ENCODE measurements at places on chromosomes 4 and X.
A peak's percentile ranks its signal among the peaks of the same experiment; 100 is the strongest.

GRCh38 chr4:160880180-160880579 lies 1283.6 kb downstream of the FSTL5 start:
- DNase-seq: no peak

GRCh38 chr4:183790661-183791060 lies 114.4 kb upstream of the STOX2 start:
- no peak for DNase-seq

- no peak for DNase-seq
Observed at GRCh38 chr4:145351922-145352321, 129.7 kb upstream of the SMAD1 start.

DNA sequence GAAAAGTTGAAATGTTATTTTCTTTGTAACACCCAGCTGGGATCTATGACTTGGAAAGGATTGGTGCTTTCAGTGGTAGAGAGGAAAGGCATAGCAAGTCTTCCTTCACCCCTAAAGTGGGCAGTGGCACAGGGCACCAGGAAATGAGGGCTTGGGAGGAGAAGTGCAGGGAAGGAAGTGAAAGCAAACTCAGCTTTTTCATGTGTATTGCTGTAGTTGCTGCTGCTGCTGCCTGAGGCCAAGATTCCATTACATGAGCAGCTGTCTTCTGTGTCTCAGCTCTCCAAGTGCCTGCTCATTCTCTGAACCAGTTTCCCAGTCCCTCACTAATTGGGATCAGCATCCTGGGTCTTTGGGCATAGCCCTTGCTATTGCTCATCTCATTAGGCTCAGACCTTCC lies 2.6 kb downstream of the HCCS start:
- DNase-seq: no peak

GRCh38 chr4:165662341-165662740 lies 210.7 kb upstream of the TLL1 start:
- no peak for DNase-seq

DNA sequence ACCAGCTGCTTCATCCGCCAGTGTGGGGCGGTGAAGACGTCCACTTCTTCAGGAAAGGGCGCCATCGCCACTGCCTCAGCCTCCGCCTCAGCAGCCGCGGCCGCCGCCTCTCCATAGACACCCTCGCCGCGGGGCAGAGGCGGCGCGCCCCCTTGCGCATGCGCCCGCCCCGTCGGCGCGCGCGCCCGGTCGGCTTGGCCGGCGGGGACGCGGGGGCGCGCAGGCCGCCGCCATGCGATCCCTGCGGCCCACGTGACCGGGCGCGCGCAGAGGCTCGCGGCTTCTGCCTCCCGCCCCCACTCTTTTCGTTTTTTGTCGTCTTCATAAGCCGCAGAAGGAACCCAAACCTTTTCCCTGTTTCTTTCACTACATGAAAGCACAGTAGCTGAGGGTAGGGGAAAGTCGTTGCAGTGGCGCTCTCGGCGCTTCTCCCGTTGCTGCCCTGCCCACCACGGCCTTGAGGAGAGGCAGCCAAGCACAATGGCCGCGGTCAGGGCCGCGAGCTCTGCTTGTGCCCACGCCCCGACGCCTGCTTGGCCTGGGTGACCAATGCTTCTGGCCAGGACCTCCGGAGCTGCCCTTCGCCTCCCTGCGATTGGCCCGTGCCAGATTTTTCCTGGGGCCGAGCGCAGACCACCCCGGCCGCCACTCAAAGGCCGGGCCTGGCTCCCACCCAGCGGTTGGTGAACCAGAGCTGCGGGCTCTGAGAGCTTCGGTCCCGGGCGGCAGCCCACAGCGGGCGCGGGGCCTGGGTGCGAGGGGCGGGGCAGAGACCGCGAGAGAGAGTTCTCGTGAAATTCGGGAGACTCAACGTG lies at the start of gene FBXL5:
FBXL5 (minus strand) TSS at position 135 of the 815 bp plus-strand sequence; CDS start at position 65, 70 bp downstream.
- peak; percentile 67 for DNase-seq

DNA sequence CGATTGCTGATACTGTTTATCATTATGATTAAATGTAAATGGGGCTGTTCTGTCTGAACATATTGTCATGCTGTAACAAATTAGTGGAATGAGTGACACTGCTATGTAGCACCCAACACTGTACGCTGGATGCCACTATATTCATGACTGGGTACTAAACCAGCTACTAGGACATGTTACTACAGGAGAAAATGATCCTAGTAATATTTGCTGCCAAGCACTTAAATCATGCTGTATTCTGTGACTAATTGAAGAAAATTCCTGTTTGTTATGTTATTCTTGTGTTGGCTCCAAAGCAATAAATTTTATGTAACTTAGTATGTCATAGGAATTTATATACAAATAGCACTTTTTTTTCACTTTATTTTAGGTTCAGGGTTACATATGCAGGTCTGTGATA lies 804.2 kb downstream of the CENPC start:
- DNase-seq: no peak

DNA sequence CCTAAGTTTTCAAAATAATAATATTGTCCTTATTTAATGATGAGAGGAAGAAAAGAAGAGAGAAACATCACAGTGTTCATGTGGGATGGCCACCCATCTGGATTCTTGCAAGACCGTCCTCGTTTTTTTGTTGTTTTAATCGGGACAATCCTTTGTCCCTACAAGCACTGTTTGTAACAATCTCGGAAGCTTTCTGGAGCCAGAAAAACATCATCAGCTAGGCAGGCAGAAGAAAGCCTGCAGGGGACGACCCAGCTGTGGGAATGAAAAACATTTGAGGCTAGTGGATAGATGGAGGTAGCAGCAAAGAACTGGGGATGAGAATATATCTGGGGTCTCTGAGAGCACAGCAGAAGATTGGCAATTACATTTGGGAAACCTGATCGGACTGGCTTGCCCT lies 105.6 kb downstream of the DKK2 start:
- DNase-seq: no peak

GRCh38 chr4:152000518-152000917 lies 239.7 kb upstream of the GATB start:
- no peak for DNase-seq

- DNase-seq: no peak
Observed at GRCh38 chrX:117641913-117642656, 474.5 kb downstream of the KLHL13 start.

GRCh38 chr4:7371210-7371941 lies 63.4 kb downstream of the PSAPL1 start:
- DNase-seq: no peak

DNA sequence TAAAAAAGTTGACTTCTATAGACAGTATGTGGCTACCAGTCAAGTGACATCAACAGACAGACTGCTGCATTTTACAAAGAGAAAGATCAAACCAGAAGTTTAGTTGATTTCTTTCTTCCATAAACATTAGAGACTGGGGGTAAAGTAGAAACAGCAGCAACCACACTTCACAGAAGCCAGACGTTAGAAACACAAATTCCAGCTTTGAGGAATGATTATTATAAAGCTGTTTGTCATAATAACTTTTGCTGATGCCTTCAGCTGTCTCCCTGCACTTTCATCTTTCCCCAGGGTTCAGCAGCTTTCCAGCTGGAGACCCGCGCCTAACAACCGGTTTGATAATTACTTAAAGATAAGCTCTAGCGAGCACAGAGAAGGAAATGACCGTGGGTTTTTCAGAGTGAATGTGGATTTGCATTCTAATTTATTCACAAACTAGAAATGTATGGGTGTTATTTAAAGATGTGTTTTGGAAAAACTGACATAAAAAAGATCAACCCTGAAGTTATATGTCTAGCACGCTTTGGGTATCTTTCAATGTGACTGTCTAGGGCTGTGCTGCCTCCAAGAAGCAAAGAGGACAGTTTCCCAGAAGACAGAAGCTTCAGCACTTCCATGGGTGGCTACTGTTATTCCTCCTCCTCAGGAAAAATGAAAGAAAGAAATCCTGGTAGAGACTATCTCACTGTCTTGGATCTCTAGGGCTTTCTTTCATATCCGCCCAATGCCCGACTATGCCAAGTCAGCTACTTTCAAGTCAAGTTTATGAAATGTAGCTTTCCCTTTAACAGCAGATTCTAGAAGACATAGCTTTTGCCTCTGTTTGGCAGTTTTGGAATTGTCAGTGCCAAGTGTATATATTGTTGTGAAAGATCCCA lies 15.0 kb upstream of the ENAM start:
- DNase-seq: no peak

DNA sequence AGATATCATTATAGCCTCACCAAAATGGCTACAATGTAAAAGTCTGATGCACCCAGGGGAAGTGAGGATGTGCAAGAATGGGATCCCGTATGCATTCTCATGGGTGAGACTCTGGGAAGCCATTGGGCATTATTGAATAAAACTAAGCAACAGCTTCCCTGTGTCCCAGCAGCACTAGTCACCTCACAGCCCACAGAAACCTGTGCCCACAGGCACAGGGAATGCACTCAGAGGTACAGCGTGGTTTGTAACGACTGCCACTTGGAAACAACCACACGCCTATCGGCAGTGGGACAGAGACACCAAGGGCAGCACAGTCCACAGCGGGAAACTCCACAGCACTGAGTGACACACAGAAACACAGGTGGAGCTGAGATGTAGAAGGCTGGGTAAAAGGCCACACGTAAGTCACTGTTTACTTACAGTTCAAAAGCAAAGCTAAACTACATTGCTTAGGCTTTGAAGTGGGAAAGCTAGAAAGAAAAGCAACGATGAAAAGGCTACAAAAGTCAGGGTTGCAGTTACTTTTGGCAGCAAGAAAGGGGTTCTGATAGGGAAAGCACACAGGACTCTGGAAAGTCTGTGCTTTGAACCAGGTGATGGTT lies 69.2 kb downstream of the HAUS3 start:
- DNase-seq: no peak

DNA sequence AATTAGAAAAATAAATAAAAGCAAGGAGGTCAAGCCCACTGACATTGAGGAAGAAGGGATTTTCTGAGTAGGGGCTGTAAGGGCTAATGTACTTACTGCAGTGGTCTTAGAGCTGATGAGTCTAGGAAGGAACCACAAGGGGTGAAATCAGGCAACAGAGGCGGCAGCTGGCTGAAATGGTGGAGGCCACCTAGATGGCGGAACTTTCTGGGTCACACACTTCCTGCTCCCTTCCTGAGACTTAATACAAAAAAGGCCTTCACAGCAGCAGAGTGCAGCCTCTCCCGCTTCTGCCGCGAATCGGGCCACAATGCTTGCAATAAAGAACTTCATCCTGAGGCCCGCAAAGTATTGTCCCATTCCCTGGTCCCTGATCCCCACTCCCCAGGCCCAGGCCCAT lies 15.4 kb downstream of the SNX12 start:
- no peak for DNase-seq

- DNase-seq: no peak
Observed at GRCh38 chr4:67520141-67520540, 25.2 kb downstream of the CENPC start.

- no peak for DNase-seq
Observed at GRCh38 chrX:136214551-136214950, 36.6 kb downstream of the MAP7D3 start.

GRCh38 chr4:98314791-98315565 lies 53.8 kb downstream of the RAP1GDS1 start:
- DNase-seq: no peak

DNA sequence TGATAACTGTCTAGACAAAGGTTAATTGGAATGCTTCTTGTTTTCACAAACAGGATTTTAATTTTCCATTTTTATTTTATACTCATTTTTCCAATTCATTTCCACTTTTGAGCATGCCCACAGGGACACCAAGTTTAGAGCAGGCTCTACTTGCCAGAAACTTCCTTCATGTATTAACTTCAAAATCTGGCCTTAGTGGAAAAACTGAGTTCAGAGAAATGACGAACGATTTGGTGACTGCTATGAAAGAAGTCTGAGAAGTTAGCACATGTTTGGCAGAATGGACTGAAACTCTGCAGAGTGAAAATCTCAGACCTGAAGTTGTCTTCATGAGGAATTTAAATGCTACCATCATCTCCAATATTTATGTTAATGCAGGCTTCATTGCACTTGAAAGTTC lies 214.1 kb downstream of the THOC2 start:
- DNase-seq: no peak

DNA sequence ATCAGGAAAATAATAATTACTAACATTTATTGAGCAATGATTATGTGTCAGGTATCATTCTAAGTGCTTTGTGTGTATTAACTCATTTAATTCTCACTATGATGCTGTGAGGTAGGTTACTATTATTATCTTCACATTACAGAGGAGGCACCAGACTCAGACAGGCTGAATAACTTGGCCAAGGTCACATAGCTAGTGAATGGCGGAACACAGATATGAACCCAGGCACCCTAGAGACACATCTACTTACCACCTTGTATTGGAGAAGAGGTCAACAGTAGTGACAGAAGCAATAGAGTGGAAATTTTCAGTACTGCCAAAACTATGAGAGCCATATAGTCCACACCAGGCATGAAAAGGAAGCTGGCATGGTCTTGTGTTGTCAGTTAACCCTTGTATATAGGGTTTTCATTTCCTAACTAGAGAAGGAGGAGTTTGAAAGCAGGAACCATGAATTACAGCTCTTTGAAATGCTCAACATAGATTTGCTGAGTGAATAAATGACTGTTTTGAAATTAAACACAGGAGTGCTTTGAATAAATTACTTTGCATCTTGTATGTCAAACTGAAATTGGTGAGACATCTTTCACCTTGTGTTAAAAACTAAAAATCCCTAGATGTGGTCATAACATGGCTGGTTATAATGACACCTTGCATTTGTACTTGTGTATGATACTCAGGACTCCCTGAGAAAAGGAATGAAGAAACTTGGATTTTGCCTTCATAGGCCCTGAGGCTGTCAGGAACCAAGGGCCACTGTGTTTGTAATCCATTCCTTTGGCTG lies 71.8 kb downstream of the RTL9 start:
- no peak for DNase-seq

GRCh38 chrX:136162827-136163570 lies 15.7 kb downstream of the FHL1 start:
- DNase-seq: no peak

DNA sequence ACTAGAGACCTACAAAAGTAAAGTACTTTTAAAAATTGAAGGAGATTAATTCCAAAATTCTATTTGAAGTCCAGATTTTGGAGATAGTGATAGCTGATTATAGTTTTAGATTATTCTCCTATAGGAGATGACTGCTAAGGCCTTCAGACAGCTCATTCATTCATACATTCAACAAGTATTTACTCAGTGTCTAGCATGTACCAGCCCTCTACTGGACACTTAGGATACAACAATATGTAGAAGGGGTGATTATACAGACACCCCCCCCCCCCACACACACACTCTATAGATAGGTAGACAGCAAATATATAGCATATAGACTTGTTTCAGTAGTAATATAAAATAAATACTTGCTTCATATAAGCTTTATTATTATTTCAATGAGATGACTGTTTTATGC lies 60.4 kb upstream of the TAF9B start:
- DNase-seq: no peak

DNA sequence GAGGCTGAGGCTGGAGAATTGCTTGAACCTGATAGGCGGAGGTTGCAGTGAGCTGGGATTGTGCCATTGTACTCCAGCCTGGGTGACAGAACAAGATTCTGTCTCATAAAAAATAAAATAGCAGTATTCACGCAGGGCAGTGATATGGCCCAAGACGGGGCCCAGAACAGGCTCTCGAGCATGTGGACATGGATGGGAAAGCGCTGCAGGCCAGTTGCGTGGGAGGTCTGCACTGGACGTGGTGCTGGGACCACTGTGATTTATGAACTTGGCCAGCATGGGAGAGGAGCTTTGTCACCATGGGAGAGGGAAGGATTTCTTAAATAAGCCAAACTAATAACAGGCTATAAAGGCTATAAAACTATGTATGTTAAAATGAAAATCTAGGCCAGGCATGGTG lies 51.6 kb downstream of the NSD2 start:
- DNase-seq: no peak
